Stimulated activated CD4-positive, alpha-beta T cell treated with anti-CD3 and anti-CD28 coated beads, TNF-alpha, amount 100 ng/mL, for 4 hours (primary cell): ENCODE measurements at places on chromosomes 16 and 17.
A peak's percentile ranks its signal among the peaks of the same experiment; 100 is the strongest.

DNA sequence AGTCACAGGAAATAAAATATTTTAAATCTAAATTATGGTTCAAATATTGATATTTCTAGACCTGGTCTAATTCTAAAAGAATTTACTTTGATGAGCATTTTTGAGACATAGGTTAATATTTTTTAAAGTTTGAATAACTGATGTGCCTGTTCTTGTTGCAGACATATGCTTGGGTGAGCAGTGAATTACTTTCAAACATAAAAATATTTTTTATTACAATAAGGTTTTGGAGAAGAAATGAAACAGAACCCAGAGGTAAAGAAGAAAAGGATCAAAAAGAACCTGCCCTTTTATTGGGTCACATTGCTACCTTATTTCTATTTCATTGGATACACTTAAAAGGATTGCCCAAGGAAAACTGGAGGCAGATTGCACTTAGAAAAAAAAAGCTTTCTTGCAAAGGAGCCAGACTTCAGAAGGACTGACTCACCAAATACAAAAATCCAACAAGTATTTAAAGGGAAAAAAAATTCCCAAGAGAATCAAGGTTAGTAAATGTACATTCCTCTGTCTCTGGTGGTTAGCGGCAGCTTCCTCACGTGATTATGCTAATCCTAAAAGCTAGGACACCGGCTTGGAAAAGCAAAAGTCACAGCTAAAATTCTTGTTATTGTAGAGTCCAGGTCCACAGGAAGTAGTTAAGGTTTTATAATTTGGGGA is 18.5 kb downstream of the ENPP7 start:
- no peak for DNase-seq

- DNase-seq = no peak
Observed at GRCh38 chr17:2487306-2487705, 24.4 kb downstream of the METTL16 start.

DNA sequence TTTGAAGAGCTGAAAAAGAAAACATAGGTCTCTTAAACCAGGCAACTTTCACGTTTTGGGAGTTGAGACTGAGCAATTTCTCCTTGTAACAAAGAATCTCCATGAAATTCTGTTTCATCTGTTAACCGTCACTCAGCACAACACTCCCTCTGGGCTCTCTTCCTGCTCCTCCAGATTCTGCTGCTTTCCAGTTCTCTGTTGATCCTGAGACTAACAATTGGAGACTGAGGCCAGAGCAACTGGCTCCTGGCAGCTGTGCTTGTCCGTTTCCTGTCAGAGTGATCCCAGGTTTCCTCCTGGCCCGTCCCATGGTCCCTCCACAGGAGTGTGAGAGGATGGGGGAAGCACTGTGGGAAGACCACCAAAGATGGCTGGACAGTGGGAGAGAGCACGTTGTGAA is 32.5 kb downstream of the IST1 start:
- DNase-seq = no peak

GRCh38 chr17:19470530-19471261 is 59.7 kb downstream of the RNF112 start:
- DNase-seq = no peak

DNA sequence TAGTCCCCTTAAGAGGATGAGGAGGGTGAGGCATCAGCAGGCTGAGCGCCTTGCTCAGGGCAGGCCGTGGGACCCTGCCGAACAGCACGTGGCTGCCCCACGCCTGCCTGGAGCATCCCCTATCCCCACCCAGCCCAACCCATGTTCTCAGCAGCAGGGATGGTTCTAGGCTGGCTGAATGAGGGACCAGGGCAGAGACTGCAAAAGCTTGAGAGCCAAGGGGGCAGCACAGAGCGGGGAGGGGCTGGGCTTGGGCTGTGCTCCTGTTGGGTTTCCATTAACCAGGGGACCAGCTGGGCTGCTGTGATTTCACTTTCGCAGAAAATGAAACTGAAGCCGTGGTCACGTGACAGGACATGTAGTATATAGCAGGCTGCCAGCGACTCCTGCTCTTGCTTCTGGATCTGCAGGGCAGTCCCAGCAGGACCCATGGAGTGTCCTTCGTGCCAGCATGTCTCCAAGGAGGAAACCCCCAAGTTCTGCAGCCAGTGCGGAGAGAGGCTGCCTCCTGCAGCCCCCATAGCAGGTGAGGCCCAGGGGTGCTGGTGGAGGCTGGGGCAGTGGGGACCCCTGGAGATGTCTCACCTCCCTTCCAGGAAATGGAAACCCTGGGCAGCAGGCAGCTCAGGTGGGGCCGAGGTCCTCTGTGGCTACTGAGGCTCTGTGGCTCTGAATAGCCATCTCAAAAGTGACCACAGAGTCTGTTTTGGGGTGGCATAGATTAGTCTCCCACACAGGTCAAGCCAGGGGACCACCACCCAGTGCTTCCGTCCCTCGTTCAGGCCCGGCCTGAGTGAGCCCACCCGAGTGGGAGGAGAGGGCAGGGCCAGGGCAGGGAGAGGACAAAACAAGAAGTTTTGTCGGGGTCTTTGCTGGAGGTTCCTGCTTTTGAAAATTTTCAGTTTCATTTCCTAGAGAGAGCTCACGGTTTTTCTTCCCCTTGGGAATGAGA is 2.9 kb downstream of the RNF213 start:
- peak; percentile 65 for DNase-seq

- no peak for DNase-seq
Observed at GRCh38 chr17:57984261-57984890, 3.7 kb downstream of the VEZF1 start.

DNA sequence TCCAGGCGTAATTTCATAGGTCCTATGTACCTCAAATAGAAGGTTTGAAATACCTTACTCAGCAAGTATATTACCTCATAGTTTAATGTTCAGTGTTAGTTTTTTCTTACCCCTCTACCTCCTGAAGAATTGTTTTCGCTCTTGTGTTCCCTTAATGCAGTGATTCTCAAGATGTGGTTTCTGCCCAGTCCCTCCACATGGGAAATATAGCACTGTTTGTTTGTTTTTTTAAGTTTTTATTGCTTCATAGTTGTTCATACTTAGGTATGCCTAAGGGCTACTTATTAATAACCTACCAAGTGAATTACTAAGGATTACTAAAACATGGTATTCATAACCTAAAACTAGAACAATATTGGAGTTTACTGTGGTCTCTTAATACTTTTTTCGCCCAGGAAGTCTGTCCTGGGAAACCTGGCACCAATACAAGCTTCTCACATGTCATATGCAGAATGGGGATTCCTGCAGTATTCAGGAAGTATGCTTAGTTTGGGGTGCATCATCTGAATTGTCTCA is 5.0 kb downstream of the RSPRY1 start:
- DNase-seq = no peak

GRCh38 chr17:36011201-36011600 is 6.6 kb downstream of the CCL23 start:
- no peak for DNase-seq

DNA sequence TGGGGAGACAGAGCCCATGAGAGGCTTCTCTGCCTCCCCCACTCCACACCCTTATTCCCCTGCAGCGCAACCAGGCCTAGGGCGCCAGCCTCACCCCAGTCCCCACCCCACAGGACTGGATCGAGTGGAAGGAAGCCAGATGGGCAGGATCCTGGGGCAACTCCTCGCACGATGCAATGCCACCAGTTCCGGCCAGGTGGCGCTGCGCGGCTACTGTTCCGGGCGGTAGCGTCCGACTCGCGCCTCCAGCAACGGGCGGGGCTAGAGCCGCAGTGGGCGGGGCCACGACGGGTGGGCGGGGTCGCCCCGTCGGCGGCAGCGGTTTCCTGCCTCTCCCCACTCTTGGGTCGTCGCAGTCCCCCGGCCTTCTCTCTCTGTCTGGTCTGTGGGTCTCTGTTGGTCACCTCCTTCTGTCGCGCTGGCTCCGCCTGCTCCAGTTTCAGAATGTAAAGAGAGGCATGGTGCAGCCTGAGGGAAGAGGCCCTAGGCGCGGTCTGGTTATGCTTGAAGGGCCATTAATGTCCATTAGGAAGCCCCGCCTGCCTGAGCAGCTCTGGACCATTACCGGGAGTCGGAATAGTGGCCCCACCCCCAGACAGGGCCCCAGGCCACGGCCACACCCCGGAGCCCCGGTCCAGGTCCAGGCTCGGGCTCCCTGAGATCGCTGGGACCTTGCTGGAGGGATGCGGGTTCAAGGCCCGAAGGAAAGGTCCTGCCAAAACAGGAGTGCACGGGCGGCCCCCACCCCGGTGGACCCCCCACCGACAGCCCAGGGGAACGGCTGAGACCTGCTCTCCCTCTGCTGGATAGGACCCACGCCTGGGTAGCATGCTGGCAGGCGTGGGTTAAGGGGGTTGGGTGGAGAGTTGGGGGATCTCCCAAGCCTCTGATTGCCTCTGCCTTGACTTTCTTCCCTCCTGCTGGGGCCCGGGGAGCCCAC is 3.3 kb upstream of the NHERF2 start:
- DNase-seq = peak; percentile 94

GRCh38 chr17:39852239-39852638 is 11.9 kb downstream of the IKZF3 start:
- DNase-seq = no peak
